CD14-positive monocyte (primary cell): ENCODE measurements at places on chromosomes 13 and 19. TPM values are rescaled to one million over a fixed set of nuclear protein-coding genes. Genes with fewer than 3 reads are reported as not detected.

- no peak for DNase-seq
Measured at GRCh38 chr13:78078168-78078567, 159.5 kb upstream of the EDNRB start.

GRCh38 chr19:48874303-48875135, 2.3 kb downstream of the PPP1R15A start:
- DNase-seq = peak; percentile 87

DNA sequence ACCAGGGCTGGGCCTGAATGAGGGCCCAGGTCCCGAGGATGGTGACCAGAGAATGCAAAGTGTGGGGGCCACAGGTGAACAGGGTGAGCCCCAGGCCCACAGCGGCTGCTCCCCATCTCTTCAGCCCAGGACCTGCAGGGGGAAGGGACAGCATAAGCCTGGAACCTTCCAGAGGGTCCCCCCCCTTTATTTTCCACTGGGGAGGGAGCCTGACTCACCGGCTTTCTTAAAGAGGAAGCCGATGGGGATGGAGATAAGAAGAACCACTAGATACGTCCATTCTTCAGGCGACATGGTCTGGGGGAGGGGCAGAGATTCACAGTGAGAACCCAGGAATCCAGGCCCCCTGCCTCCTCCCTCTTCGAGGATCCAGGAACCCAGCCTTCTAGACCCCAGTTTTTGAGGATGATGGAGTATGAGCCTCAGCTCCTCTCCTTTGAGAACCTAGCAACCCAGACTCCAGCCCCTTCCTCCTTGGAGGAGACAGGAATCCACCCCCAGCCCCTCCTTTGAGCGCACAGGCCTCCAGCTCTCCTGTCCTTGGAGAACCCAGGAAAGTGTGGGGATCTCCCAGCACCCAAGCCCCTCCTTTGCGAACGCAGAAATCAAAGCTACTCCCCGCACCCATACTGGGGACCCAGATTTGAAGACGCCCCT, 1.0 kb downstream of the MBOAT7 start:
- peak; percentile 73 for DNase-seq

The CD177 gene
- not detected for polyA plus RNA-seq

DNA sequence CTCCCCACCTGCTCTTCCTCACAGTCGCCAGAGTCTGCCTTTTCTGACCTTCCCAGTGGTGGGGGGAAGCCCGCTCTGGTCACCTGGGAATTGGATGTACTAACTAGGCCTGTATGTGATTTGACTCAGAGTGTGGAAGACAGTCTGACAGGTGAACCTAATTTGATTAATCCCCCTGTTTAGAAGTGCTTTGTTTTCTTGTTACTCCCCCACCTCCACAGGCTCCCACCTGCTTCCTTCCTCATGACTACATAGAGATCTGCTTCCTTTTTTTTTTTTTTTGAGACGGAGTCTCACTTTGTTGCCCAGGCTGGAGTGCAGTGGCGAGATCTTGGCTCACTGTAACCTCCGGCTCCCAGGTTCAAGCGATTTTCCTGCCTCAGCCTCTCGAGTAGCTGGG, 44.0 kb downstream of the COG3 start:
- DNase-seq = no peak

The LGALS14 gene
- not detected for polyA plus RNA-seq

The MCEMP1 gene
- polyA plus RNA-seq = 65.5 and 122 TPM in 2 replicates

DNA sequence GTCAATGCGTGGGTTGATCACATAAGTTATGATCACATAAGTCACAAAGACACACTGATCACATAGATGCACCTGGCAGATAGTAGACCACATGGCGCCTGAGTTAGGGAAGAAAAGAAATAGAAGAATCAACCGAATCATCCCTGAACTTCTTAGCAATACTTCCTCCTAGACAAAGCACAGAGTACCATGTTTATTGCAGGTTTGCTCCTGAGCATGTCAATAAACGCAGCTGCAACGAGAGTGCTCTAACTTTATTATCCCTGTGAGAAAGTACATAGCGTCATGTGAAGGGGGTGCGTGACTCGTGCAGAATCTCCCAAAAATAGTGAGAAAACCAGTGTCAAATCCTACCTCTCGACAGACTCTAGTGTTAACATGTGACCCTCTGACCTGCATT, 17.3 kb downstream of the NCR1 start:
- DNase-seq = no peak

GRCh38 chr13:46516599-46517338, 36.2 kb upstream of the LRCH1 start:
- no peak for DNase-seq

GRCh38 chr13:104008541-104009435, 942.6 kb upstream of the SLC10A2 start:
- no peak for DNase-seq

The GSX1 gene
- polyA plus RNA-seq = not detected

DNA sequence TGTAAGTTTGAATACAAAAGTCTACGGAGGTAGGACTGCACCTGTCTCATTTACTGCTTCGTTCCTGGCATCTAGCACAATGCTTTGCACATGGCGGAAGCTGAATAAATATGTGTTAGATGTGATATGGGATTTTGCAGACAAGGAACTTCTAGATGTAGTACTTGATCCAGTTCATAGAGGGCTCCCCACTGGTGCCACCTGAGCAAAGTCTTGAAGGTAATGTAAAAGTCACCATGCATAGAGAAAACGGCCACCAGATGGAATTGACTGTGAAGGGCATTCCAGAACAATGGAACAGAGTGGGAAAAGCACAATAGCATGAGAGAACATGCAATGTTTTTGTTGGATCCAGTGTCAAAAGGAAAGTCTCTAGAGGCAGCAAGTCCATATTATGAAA, 209.3 kb downstream of the HS6ST3 start:
- DNase-seq = no peak

The TEX29 gene
- not detected for polyA plus RNA-seq

DNA sequence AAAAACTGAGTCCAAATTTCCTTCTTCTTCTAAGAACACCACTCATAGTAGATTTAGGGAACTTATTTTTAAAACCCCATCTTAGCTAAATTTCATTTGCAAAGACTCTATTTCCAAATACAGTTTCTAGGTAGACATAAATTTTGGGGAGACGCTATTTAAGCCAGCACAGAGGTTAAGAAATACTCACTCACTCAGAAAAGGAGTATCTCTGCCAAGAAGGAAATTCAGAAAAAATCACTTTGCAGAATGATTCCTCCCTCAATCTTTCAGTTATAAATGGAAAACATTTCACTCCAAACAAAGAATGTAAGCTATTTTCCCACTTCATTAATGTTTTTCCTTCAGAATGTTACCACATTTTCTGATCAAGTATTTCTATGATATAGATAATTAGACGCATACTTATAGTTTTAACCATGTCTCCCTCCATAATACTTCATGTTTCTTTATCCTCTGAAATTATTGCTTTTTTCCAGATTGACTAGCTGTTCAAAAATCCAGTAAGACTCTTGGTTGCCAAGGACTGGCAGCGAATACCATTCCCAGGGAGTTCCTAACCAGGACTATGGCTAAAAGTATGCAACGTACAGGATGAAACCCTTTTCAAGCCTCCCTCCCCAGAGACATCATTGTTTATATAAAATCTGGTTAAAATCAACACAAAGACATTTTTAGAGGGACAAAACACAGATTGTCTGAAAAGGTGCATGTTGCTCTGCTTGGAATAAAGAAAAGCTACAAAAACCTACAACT, 52.5 kb upstream of the RXFP2 start:
- no peak for DNase-seq

DNA sequence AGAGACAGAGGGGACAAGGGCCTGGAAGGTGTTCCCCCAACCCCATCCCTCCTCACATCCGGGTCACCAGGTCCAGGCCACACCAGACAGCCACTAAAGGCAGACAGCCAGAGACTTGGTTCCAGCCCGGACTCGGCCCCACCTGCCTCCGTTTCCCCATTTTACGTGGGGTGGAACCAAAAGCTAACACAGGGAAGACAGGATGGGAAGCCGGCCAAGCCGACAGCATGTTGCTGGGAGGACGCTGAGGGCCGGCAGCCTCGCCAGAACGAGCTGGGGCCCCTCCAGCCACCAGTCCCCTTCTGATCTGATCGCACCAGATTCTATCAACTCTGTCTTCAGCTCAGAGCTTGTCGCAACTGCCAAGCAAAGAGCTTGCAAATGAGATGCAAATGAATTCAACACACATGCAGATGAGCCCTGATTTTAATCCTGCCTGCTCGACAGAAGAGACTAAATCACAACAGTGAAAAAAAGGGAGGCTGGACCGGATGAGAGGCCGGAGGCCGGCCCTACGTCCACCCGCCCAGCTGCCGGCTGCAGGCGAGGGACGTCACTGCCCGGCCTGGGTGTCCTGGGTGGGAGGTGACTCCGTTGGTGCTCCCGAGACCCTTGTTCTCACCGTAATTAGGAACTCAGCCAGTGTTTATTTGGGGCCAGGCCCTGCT, 17.5 kb upstream of the SHC2 start:
- DNase-seq = no peak

- DNase-seq = no peak
Measured at GRCh38 chr19:28881616-28882015, 331.3 kb downstream of the UQCRFS1 start.

DNA sequence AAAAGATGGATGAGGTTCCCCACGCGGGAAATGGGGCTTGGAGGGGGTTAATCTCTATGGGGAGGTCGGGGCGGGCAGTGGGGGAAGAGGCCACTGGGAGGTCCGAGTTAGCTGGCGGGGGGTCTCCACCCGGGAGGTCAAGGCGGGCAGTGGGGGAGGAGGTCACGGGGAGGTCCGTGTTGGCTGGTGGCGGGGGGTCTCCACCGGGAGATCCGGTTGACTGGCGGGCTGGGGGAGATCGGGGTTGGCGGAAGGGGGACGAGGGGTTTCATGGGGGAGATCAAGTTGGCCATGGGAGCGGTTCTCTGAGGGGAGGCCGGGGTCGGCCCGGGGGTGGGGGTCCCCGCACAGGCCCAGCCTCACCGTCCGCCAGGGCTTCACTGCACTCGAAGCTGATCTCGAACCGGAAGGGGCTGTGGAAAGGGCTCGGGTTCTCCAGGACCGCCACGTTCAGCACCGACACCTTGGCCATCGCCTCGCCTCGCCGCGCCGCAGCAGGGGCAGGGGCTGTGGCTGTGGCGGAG, 342 bp downstream of the ASF1B start:
- no peak for DNase-seq

DNA sequence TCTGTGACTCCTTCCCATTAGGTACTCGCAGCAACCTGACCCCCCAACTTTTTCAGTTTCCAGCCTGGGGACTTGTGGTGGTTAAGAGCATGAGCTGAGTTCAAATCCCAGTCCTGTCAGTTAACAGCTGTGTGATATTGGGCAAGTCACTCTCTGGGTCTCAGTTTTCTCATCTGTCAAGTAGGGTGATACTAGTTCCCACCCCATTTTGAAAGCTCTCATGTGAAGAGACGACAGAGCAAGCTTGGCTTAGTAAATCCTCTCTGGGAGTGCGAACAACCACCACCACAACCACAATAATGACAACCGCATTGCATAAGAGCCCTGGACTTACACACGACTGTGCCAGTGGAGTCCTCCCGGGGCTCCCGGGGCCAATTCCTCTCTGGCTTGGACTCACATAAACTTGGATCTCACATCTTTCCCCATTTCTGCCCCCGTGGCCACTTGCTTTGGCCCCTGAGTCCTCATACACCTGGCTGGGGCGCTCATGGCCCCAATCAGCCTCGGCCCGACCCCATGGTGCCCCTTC, 454 bp downstream of the BLVRB start:
- peak; percentile 89 for DNase-seq

The TSSK6 gene
- polyA plus RNA-seq = not detected

DNA sequence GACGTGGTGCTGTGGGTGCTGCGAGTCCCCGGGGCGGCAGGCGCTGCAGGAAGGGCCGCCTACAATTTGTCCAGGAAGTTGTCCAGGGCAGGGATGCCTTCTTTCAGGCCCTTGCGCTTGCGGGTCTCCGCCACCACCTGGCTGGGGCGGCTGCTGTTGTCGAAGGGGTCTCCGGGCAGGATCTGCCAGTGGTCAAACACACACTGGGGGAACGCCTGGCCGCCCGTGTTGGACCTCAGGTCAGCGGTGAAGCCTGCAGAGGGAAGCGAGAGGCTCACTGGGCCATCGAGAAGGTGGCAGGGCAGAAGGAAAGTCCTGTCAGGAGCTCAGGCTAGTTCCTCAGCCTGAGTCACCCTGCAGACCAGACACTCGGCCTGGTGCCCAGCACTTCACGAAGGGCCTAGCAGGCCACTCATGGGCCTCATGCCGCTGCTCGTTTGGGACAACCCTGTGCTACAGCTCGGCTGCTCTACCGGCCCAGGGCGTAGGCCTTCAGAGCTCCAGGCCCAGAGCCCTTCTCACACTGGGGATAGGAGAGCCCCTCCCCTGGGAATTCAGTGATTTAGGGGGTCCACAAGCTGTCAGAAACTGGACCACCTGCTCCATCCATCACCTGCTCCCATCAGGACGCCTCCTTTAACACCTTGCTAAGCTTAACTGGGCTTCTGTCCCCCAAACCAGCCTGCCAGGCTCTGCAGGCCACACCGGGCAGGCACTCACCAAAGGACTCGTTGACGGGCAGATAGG, 5.8 kb upstream of the DAPK3 start:
- DNase-seq = no peak

DNA sequence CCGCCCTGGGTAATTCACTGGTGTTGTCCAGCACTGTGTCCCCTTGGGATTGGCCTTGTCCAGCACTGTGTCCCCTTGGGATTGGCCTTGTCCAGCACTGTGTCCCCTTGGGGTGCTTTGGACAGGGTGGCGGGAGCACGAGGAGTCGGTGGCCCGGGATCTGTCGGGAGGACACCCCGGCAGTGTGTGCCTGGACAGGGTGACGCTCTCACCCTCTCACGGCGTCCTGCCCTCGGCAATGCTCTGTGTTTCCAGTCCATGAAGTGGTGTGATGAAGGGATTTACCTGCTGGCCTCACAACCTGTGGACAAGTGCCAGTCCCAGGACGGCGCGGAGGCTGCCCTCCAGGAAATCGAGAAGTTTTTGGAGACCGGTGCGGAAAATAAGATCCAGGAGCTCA, 29.9 kb upstream of the F7 start:
- DNase-seq = no peak

- DNase-seq = no peak
Measured at GRCh38 chr13:51267622-51268021, 45.4 kb downstream of the FAM124A start.

The PDX1 gene
- not detected for polyA plus RNA-seq

GRCh38 chr19:58558623-58559274, 338 bp upstream of the UBE2M start:
- DNase-seq = peak; percentile 98

DNA sequence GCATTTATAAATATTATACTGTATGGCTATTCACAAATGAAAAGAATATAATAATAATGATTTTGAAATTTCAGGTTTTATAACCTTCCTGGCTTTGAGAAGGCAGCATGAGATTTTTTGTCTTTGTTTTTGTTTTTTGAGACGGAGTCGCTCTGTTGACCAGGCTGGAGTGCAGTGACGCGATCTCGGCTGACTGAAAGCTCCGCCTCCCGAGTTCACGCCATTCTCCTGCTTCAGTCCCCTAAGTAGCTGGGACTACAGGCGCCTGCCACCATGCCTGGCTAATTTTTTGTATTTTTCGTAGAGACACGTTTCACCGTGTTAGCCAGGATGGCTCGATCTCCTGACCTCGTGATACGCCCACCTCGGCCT, 64.1 kb downstream of the ZNF429 start:
- peak; percentile 41 for DNase-seq

The FGF21 gene
- not detected in 2 replicates for polyA plus RNA-seq

GRCh38 chr13:59360916-59361315, 802.8 kb downstream of the DIAPH3 start:
- no peak for DNase-seq

The EXOC3L2 gene
- polyA plus RNA-seq = not detected

- DNase-seq = no peak
Measured at GRCh38 chr19:56112313-56112709, 8.8 kb downstream of the ZNF787 start.
